ENCODE measurements at places on chromosomes 1 and 21. TPM values are rescaled to one million over a fixed set of nuclear protein-coding genes. Genes with fewer than 3 reads are reported as not detected.

Gene CACNA1S
- total RNA-seq, result not detected

Gene SLAMF8
- not detected for total RNA-seq

Gene AMY2A
- not detected for total RNA-seq

Gene DISP1
- 2.9 TPM for total RNA-seq

Gene TRIM17
- 0.30 TPM for total RNA-seq

Gene UBE4B
- 38.7 TPM for total RNA-seq

Gene UTS2
- 8.0 TPM for total RNA-seq

Gene ZMYND12
- total RNA-seq, result 1.0 TPM

Gene AK5
- total RNA-seq, result 7.3 TPM

Gene NFYC
- 61.1 TPM for total RNA-seq

Gene IL20
- total RNA-seq, result not detected

Measured in CD4-positive, CD25-positive, alpha-beta regulatory T cell (primary cell).